Body of pancreas (tissue), 4 donors: ENCODE measurements at places on chromosomes 3 and 15. TPM values are rescaled to one million over a fixed set of nuclear protein-coding genes. Genes with fewer than 3 reads are reported as not detected.

Gene SOX14
- not detected for total RNA-seq

Gene IL17RD
- 1.3 TPM for total RNA-seq

Gene SSUH2
- total RNA-seq, result 0.33 TPM

Gene TTC23
- total RNA-seq, result 26.4 TPM

Gene UBR1
- 29.3 TPM for total RNA-seq

Gene ALS2CL
- total RNA-seq, result 48.5 TPM

Gene GOLGA6L4
- 5.4 TPM for total RNA-seq

Gene CIDEC
- 134 TPM for total RNA-seq

Gene A4GNT
- total RNA-seq, result 4.0 TPM

Gene TJP1
- total RNA-seq, result 70.9 TPM

Gene AADACL2
- not detected for total RNA-seq

Gene CILP
- 4.4 TPM for total RNA-seq

Gene EBLN2
- total RNA-seq, result 11.5 TPM

Gene NMNAT3
- total RNA-seq, result 5.7 TPM

Gene GABRR3
- not detected for total RNA-seq

Gene NUP210
- 19.1 TPM for total RNA-seq

Gene CKMT1A
- total RNA-seq, result 2.6 TPM

Gene CHRD
- total RNA-seq, result 47.2 TPM

Gene MRPL3
- total RNA-seq, result 43.1 TPM

Gene KBTBD12
- total RNA-seq, result 3.4 TPM

Gene NDN
- total RNA-seq, result 19.4 TPM

Gene LRRC2
- total RNA-seq, result 2.3 TPM

Gene ASB7
- total RNA-seq, result 7.6 TPM

Gene NOX5
- total RNA-seq, result 0.26 TPM

Gene SNURF
- 9.9 TPM for total RNA-seq

Gene CFAP91
- 47.8 TPM for total RNA-seq

Gene DPPA4
- not detected for total RNA-seq

Gene LXN
- 14.0 TPM for total RNA-seq

Gene LOXL1
- total RNA-seq, result 14.5 TPM

Gene KLHL40
- not detected for total RNA-seq

Gene CFAP100
- total RNA-seq, result not detected

Gene GADL1
- total RNA-seq, result not detected

Gene TTLL13
- not detected for total RNA-seq

Gene SNTN
- 1.0 TPM for total RNA-seq

Gene C3orf20
- total RNA-seq, result not detected
